ENCODE measurements at places on chromosomes 3 and 15. TPM values are rescaled to one million over a fixed set of nuclear protein-coding genes. Genes with fewer than 3 reads are reported as not detected.

The PSMD6 gene
- 113 TPM for total RNA-seq

The CIB2 gene
- 0.27 TPM for total RNA-seq

The POPDC2 gene
- total RNA-seq = 0.10 TPM

The GOLGA8R gene
- total RNA-seq = not detected

The ITIH1 gene
- total RNA-seq = not detected

The CCDC14 gene
- 15.1 TPM for total RNA-seq

The UROC1 gene
- not detected for total RNA-seq

The KLHL40 gene
- total RNA-seq = not detected

The TLR9 gene
- total RNA-seq = not detected

The ZPLD1 gene
- not detected for total RNA-seq

The ZBTB47 gene
- 11.6 TPM for total RNA-seq

The AGBL1 gene
- total RNA-seq = not detected

The DIPK2A gene
- 28.5 TPM for total RNA-seq

The SORD gene
- total RNA-seq = 16.7 TPM

The THAP10 gene
- total RNA-seq = 4.5 TPM

The IGSF11 gene
- total RNA-seq = not detected

The DPPA4 gene
- total RNA-seq = not detected

The DLG1 gene
- total RNA-seq = 49.0 TPM

The EAF2 gene
- 1.3 TPM for total RNA-seq

The ZDHHC23 gene
- total RNA-seq = 3.3 TPM

The THPO gene
- not detected for total RNA-seq

The CYP1A2 gene
- total RNA-seq = not detected

The RBMS3 gene
- 26.3 TPM for total RNA-seq

The NR2E3 gene
- total RNA-seq = not detected

The TEX55 gene
- not detected for total RNA-seq

The PDIA5 gene
- 57.9 TPM for total RNA-seq

The FANCD2OS gene
- total RNA-seq = not detected

The ARRDC4 gene
- total RNA-seq = 1.5 TPM

The CHRNA5 gene
- 3.9 TPM for total RNA-seq

The UCN2 gene
- total RNA-seq = not detected

The SPATA12 gene
- total RNA-seq = 0.13 TPM

The TTC21A gene
- 2.2 TPM for total RNA-seq

The KCTD6 gene
- total RNA-seq = 4.3 TPM

The POLQ gene
- 5.8 TPM for total RNA-seq

The CKMT1B gene
- not detected for total RNA-seq

The PAQR9 gene
- total RNA-seq = not detected

The PEX5L gene
- total RNA-seq = not detected

The SLC2A2 gene
- total RNA-seq = not detected

The FGF12 gene
- 7.3 TPM for total RNA-seq

The STARD5 gene
- 2.5 TPM for total RNA-seq

The CCDC54 gene
- total RNA-seq = not detected

The NEK10 gene
- total RNA-seq = 0.30 TPM

The ARHGEF26 gene
- total RNA-seq = 0.40 TPM

The CLDN18 gene
- total RNA-seq = not detected

The XCR1 gene
- not detected for total RNA-seq

The HDC gene
- not detected for total RNA-seq

The ST8SIA2 gene
- not detected for total RNA-seq

The GOLGA8N gene
- 0.34 TPM for total RNA-seq

The KBTBD8 gene
- total RNA-seq = 4.0 TPM

The P2RY12 gene
- not detected for total RNA-seq

The ARNT2 gene
- not detected for total RNA-seq

The CD80 gene
- not detected for total RNA-seq

The CPEB1 gene
- total RNA-seq = not detected

The ATP13A5 gene
- total RNA-seq = not detected

The CHCHD6 gene
- total RNA-seq = 8.2 TPM

The EXD1 gene
- not detected for total RNA-seq

The ERICH6 gene
- not detected for total RNA-seq

The GOLGA6D gene
- not detected for total RNA-seq
